ENCODE measurements at places on chromosomes 2 and 18.
A peak's percentile ranks its signal among the peaks of the same experiment; 100 is the strongest.

DNA sequence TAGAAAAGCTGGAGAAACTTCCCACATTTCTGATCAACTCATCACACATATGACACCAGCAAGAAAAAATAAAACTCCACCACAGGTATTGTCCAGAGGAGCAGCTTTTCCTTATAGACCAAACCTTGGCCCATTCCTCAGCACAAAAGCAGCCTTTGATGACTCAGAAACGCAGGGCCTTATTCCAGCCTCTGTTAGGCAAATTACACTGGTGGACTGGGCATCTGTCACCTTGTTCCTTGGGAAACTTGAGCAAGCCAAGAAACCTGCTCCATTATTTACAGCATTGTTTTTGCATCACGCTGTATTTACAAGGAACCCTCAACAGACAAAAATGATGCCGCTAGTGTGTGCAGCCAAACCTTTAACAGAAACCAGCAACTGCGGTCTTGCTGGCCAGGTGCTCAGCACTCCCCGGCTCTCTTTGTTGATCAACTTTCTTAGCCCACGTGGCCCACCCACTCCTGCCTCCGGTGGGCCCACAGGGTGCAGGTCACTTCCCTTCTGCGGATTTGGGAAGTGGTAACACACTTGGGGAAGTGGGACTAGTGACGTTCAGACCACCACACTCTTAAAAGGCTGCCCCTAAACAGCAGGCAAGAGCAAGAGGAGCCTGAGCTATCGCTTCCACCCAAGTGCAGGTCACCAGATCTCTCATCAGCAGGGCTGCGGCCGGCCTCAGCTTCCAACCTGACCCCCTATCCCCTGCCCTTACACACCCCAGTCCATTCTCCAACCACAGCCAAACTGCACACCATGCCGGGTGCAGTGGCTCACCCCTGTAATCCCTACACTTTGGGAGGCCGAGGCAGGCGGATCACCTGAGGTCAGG is 1.5 kb downstream of the AP1S3 start:
- no peak for DNase-seq

- peak; percentile 84 for DNase-seq
These were observed 670.7 kb upstream of the ZNF804A start for GRCh38 chr2:183927406-183928325.

- no peak for DNase-seq
These were observed 80.3 kb downstream of the NPAS2 start for GRCh38 chr2:100900156-100900795.

DNA sequence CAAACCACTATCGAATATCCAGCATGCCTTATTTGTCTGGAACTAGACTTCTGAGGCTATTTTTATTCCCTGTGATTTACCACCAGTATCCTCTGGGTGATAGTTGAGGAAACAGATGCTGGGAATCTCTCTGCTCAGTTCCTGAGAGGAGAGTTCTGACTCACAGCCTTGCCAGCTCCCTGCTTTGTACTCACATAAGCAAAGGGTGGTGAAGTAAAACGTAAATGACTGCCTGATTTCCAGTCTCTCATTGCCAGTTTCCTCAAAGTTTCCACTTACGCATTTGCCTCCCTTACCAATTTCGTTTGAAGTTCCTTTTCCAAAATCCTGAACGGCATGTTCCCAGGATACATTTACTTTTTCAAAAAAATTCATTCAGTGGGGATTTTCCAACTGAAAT is 69.2 kb upstream of the HNRNPA3 start:
- DNase-seq, result peak; percentile 77

DNA sequence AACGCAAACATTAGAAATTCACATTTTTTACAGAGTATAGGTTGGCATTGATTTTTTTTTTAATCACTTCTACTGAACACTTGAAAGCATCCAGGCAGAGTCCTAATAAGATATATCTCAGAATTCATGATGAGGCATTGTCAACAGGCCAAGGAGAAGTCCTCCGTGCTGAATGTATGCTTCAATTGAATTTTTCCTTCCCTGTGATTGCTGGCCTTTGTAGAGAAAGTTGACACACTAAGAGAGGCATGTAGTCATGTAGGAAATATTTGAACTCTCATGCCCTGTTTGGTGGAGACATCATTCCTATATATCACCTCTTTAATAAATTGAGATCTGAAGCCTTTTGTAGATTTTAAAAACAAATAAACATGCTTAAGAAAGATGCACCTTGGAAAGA is 844.9 kb downstream of the CPS1 start:
- no peak for DNase-seq

GRCh38 chr2:101781326-101781725 is 83.8 kb downstream of the MAP4K4 start:
- no peak for DNase-seq

DNA sequence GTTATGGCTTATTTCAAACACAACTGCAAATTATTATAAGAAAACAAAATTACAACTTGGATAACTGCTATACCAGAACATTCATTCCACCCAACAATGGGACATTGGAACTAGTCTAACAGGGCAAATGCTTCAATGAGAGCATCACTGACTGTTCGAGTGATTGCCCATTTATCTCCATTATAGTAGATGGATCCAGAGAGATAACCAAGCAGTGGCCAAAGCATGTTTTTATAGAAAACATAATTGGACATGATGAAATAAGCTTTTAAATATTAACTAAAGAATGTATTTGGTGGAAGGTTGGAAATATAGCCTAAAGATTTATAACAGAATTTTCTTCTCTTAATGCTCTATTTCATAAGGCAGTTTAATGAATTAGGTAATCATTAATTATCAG is 634.8 kb downstream of the NUP35 start:
- DNase-seq, result no peak

GRCh38 chr18:37314534-37314933 is 251.1 kb downstream of the CELF4 start:
- DNase-seq, result no peak

DNA sequence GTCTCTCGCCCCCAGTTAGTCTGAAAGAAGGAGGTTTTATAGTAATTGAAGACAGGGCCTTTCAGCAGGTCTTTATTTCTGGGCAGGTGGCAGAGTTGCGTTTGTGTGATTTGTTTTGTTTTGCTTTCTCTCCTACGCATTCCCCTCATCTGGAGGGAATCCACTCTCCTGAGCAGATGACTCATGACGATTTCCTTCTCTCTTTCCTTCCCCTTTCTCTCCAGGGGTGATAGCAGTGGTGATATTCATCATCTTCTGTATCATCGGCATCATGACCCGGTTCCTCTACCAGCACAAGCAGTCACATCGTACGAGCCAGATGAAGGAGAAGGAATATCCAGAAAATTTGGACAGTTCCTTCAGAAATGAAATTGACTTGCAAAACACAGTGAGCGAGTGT is 888.8 kb downstream of the CNTNAP5 start:
- DNase-seq, result no peak

DNA sequence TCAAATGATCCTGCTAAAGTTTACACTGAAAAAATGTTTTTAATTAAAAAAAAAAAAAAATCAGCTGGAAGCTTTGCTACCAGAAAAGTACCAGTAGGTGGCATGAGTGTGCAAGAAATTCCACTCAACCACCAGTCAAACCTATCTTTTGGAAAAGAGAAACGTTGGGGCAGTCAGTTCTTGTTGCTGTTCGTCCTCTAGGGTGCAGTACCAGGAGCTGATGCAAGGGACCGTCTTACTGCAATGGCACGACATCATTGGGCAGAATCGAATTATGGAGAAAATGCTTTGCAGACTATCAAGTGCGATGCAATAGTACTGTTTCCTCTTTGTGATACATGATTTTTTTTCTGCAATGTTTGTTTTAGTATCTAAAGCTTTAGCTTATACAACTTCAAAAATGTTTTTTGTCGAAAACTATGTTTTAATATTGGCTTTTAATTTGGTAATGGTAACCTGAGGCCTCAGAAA is 18.3 kb downstream of the YPEL5 start:
- peak; percentile 92 for DNase-seq

- DNase-seq, result peak; percentile 45
These were observed 31.9 kb upstream of the TFPI start for GRCh38 chr2:187586011-187586641.

DNA sequence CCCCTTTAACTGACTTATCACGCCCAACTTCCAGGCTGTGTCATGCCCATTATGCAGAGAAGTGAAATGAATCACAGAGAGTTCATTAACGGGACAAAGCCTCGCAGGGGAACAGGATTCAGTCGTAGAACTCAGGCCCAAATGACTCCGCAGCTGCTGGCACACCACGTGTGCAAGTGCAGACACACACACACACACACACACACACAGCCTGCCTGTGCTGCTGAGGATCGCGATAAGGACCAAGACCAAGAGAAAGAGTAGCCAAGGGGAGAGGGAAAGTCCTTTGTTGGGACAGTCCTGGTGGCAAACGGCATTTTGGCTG is 90.0 kb upstream of the TAF1B start:
- peak; percentile 89 for DNase-seq

DNA sequence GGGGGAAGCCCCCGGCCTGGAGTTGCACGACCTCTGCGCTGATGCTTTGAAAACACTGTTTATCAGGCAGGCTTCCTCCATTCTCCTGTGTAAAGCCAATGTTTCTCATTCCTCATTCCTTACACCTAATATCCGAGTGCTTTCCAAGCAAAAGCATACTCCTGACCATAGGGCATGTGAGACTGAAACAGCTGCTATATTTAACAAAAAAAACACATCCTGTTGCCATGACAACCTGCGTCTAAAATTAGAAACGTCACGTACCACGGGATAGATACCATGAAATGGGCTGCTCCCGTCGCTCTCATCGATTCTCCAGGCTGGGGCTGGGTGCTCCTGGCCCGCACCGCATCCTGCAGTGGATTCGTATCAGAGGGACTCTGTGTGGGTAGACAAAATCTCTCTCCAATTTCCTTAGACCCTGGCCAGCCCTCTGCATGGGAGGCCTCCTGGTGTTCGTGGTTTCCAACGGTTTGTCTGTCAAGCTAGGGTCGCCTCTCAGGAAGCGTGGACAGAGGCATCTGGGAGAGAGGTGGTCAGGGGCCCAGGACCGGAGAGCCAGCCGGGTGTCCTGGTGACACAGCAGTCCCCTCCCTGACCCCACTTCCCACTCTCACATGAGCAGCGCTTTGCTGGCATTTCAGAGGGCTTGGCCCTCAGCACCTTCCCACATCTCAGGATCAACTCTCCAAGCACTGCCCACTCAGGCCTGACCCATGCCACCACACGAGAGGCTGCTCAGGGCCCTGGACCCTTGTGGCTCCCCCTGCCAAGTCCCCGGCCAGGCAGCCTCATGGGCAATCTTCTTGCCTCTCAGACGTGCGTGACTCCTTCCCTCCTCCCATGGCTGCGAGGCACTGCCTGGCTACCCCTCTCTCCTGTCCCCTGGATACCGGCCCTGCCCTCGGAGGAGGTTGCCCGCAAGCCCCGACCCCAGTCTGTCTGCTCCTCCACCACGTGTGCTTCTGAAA is 268.1 kb downstream of the NDUFA10 start:
- DNase-seq, result peak; percentile 9

- DNase-seq, result no peak
These were observed 79.6 kb downstream of the LBH start for GRCh38 chr2:30310955-30311354.

DNA sequence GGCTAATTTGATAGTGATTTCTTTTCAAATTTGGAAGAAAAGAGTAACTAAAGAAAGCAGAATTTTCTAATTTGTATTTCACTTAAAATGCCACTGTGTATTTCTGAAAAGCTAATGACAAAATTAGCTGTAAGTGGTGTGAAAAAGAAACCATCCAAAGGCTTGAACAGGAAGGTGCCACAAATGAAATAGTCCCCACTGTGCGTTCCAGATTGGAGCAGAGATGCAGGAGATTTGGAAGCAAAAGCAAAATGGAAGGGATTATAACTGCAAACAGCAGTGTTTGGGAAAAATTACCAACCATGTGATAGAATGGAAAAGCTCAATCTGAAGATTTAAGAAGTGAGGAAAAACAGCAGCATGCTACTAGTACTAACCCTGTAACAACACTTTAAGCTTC is 498.7 kb downstream of the SUCLG1 start:
- DNase-seq, result no peak

DNA sequence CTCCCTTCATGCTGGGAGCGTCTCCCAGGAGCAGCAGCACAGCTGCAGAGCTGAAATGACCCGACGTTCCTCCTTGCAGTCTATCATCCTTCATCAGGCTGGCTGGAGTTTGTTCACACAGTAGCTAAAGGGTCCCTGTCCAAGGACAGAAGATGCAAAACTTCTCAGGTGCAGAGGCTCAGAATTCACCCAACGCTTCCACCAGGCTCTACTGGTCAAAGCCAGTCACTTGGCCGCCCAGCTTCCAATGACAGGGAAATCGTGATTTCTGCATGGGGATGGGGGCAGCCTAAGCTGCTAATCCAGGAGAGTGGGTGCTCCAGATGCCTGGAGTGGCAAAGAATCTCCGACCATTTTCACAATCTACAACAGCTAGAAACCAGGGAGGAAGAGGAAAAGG is 97.0 kb upstream of the SALL3 start:
- DNase-seq, result no peak

DNA sequence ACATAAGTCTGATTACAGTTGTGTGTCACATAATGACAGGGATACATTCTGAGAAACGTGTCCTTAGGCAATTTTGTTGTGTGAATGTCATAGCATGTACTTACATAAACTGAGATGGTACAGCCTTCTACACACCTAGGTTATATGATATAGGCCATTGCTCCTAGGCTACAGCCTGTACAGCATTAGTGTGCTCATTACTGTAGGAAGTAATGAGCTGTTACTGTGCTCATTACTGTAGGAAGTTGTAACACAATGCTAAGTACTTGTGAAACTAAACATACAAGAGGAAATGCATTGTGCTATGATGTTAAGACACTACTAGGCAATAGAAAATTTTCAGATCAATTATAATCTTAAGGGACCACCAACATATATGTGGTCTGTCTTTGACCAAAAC is 72.8 kb downstream of the UPP2 start:
- no peak for DNase-seq

- DNase-seq, result no peak
These were observed 483.8 kb downstream of the NUP35 start for GRCh38 chr2:183607995-183608394.

DNA sequence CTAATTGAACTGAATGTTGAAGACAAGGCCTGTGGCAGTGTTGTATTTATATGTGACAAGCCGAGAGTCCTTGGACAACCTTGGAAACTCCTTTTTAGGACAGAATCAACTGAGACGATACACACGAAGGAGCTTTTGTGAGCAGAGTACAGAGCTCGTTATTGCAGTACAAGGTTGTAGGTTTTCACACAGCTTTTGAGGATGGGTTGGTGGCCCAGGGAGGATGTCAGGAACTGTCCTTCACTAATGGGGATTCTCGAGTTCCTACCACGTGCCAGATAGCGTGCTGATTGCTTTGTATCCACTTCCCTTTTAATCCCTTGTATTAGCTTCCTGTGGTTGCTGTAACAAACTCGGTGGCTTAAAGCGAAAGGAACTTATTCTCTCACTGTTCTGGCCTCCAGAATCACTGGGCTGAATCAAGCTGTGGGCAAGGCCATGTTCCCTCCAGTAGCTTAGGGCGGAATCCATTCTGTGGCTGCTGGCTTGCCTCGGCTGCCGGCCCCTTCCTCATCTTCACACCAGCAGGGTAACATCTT is 20.2 kb downstream of the INPP4A start:
- DNase-seq, result no peak

GRCh38 chr18:36366994-36367839 is 69.7 kb downstream of the FHOD3 start:
- no peak for DNase-seq
